ENCODE measurements at places on chromosomes 7 and 10.

DNA sequence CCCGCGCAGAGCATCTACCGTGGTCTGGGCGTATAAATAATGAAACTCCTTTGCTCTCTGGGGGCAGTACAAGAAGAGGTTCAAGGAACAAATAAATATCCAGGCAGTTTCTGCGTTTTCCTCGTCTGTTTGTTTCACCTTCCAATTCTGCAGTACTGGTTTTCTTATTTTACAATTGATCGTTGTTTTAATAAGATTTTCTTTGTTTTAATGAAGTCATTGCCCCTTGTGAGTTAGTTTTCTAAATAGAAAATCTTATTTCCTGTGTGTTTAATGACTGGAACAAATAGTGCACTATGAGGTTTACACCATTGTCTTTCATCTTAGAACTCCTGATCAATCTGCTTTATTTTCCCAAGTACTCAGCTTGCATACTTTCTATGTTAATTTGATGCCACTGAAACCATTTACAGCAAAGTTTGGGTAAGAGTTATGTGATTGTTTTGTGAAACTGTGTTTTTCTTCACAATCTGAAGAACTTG is 1.2 kb downstream of the PLEKHA1 start:
- no peak for DNase-seq

DNA sequence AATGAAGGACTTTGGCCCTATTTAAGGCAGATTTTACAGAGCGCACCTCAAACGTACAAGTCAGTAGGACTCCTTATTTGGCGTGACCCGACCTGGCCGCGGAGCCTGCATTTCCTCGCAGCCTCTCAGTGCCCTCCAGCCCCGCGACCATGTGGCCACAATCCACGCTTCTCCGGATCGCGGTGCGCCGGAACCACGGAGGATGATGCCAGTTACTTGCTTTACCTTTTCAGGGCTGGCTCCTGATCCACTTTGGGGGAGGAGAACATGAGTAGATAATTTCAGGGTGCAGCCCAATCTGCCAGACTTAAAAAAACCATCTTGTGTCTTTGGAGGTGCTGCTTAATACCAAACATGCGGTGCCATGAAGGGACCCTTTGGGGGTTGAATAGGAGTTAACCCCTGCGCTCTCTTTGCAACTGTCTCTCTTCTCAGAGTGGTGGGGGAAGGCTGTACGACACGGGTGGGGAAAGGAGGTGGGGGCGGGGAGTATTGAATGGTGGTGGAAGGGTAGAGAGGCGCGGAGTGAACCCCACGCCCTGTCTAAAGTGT is 1.5 kb downstream of the FRAT1 start:
- no peak for DNase-seq

DNA sequence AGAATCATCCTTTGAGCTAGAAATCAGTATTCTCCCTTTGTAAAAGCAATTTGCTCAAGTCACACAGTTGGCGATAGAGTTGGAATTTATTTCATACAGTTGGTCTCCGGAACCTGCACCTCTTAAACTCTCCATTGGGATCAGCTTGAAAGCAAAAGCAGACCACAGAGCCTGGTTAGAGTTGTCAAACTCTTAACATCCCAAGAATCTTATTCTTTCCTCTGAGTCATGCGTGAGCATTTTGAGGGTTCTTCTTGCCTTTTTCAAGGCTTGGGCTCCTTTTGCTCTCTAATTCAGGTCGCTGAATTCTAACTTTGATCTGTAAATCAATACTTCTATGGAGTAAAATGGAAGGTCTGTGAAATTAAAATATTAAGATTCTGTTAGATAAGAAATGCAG is 19.6 kb upstream of the SCIN start:
- no peak for DNase-seq

- DNase-seq = no peak
These were observed 296 bp downstream of the HABP2 start for GRCh38 chr10:113553149-113553548.

- DNase-seq = no peak
These were observed 32.6 kb downstream of the PTPN12 start for GRCh38 chr7:77569514-77570232.

DNA sequence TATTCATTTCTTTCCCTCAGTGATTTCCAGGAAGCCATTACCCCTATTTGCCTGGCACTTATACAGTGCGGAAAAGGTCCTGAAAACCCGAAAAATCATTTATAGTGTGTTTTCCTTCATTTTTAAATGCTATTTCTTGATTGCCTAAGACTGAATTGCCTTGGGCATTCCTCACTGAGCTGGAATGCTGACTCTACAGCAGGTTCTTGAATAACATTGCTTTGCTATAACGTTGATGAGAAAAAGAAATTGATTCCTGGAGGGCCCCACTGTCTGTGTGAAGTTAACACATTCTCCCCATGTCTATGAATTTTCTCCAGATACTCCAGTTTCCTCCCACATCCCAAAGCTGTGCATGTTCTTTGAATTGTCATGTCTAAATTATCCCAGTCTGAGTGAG is 308.5 kb downstream of the EXOC4 start:
- no peak for DNase-seq

DNA sequence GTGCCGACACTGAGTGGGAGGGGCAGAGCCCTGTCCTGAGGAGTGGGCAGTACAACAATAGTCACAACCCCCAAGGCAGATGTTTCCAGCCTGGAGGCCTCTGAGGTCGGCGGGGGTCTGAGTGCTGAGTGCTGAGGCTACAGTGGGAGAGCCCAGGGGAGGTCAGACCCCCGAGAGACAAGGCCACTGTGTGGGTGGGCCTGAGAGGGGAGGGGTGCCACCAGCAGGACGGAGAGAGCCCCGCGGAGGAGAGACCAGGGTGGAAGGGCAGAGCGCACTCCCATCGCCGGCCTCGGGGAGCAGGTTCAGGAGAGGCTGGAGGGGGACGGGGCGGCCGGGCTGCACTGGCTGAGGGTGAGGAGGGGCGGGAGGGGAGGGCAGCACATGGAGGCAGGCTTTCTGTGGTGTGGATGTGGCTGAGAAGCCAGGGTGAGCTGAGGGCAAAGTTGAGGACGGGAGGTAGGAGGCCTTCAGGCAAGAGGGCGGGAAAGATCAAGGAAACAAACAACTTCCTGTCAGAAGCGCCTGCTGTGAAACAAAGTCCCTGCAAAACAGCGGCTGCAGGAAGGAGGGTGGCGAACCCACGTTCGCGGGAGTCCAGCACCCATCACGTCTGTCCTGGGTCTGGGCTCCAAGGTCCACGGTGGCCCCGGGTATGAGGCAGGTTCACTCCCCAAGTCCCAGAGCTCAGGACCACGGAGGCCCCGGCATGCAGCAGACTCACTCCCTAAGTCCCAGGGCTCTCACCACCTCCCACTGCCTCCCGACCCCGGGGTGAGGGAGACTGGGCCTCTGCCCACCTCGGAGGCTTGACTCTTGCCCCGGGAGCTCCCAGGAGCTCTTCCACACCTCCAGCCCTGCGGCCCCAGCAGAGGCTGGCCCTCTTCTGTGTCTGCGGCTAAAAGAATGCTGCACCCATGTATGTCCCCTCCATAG is 76.8 kb upstream of the NKX6-2 start:
- DNase-seq = no peak

- no peak for DNase-seq
These were observed 27.9 kb downstream of the DUSP5 start for GRCh38 chr10:110525349-110526260.

All from LoVo (cell line).